SW 1271 (cell line): ENCODE measurements at places on chromosomes 7 and 10.

DNA sequence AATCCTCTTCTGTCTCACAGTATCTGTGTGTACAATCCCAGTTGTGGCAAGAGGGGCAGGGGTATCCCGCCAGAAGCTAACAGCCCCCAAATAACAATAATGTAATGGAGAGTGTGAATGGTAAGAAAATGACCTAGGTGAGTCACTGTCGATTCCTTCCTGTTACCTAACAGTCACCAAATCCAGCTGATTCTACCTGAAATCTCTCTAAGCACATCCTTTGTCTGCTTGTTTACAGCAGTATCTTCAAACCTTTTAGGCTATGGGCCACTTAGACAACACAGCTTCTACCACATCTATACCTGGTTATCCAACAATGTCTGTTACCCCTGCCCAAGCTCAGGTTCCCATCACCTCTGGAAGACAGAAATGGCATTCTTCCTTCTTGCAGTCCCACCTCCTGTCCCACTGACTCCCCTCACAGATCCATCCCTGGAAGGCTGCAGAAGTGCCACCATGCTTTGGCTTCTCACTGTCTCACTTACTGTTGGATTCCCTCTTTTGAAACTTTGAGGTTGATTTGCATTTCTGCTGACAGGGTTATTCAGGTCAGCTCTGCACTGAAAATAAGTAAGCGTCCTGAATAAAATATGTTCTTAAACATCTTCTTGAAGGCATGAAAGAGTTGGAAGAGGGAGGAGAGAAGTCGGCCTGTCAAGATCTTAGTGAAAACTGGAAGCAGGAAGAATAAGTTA, 13.1 kb downstream of the PIP4K2A start:
- DNase-seq: no peak

DNA sequence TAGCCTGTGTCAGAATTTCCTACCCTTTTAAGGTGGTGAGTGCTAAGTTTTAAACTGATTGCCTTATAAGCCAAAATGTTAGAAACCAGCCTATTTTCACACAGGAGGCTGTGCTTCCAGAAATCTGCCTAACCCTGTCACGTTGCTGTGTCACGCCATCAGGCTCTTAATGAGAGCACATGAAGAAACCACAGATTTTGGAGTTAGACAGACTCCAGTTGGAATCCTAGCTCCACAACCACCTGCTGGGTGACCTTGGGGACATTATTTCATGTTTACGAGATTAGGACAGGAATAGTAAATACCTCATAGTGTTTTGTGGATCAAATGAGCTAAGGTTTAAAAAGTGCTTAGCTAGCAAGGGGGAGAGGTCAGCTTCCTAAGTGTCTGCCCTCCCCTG, 321.8 kb downstream of the DPP6 start:
- no peak for DNase-seq

GRCh38 chr10:11698691-11699549, 43.3 kb upstream of the ECHDC3 start:
- DNase-seq: no peak

- DNase-seq: no peak
Measured at GRCh38 chr10:49742683-49743463, 19.2 kb downstream of the OGDHL start.

DNA sequence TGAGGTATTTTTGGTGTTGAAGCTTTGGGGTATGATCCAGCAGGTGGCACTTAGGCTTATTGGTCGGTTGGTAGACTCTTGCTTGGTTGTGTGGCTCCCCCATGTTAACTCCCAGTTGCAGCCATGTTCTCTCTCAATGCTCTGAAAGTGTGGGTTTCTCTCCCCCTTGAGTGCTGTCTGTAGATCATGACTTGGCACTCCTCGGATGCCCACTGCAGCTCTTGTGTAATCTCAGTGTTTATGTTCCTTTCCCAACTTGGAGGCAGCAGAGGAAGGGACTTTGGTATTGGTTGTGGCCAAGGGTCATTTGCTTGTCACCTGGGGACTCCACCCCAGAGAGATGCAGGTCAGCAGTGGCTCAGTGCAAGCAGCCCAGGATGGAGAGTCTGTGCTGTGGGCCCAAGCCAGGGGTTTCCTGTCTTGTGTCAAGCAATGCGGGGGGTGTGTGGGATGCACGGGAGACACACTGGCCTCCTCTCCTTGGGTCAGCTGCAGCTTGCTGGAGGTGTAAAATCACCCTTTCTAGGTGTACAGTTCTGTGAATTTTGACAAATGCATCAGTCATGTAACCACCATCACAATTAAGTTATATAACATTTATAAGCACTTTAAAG, 36.9 kb downstream of the PIK3CG start:
- DNase-seq: no peak

- no peak for DNase-seq
Measured at GRCh38 chr10:110448682-110449418, 48.9 kb upstream of the DUSP5 start.

GRCh38 chr7:55565681-55566080, 6.6 kb downstream of the VOPP1 start:
- DNase-seq: no peak

DNA sequence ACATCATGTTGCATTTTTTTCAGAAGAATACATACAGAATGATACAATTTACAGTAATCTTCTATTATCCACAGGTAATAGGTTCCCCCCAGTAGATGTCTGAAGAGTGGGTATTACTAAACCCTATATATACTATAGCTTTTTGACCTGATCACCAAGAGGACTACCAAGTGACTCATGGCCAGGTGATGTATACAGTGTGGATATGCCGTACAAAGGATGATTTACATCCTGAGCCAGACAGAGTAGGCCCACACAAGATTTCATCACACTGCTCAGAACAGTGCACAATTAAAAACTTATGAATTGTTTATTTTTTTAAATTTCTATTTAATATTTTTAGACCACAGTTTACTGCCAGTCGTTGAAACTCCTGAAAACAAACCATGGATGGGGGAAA, 70.6 kb downstream of the STEAP1B start:
- DNase-seq: no peak
